ENCODE measurements at places on chromosomes 12 and 14. TPM values are rescaled to one million over a fixed set of nuclear protein-coding genes. Genes with fewer than 3 reads are reported as not detected.

A2M gene
- total RNA-seq, result not detected

RAPGEF3 gene
- total RNA-seq, result 8.2 TPM

RNASE3 gene
- not detected for total RNA-seq

WNT1 gene
- not detected for total RNA-seq

RIPK3 gene
- 5.1 TPM for total RNA-seq

TPPP2 gene
- total RNA-seq, result not detected
